ENCODE measurements at places on chromosomes 3 and 15.

GRCh38 chr15:58980351-58980939, 7.0 kb upstream of the RNF111 start:
- no peak for DNase-seq

DNA sequence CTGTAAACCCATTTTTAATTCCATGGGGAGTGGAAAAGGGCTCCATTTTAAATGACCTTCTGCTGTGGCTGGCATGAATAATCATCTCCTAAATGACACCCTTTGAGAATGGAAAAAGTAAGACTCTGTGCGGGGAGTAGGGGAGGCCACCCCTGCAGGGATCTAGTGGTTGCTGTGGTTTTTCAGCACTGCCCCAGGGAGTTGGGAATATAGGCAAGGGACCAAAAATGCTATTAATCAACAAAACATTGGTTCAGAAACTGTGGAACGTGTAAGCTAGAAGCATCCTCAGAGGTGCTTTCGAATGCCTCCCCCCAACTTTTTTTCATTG, 30.1 kb upstream of the ADAMTS7 start:
- no peak for DNase-seq

GRCh38 chr3:160941885-160942494, 163.2 kb downstream of the B3GALNT1 start:
- DNase-seq: peak; percentile 61

GRCh38 chr15:77546050-77546501, 86.6 kb downstream of the LINGO1 start:
- no peak for DNase-seq

- DNase-seq: no peak
Measured at GRCh38 chr15:34665498-34666116, 82.2 kb upstream of the GOLGA8B start.

GRCh38 chr3:138408751-138409570, 25.5 kb upstream of the ESYT3 start:
- no peak for DNase-seq

DNA sequence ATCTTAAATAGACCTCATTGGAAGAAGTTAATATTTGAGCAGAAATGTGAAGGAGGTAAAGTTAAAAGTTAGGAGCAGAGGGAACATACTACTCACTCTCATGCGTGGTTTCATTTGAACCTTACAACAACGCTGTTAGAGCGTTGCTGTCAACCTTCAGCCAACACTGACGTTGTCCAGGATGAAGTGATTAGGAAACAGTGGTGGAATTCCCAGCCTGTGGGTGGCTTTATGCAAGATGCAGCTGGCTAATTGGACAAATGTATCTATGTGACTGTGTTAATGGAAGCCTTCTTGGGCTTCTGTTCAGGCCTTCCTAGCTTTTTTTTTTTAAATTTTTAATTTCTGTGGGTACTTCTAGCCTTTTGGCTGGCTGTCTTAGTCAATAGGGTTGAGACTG, 40.5 kb downstream of the PTPRG start:
- no peak for DNase-seq

DNA sequence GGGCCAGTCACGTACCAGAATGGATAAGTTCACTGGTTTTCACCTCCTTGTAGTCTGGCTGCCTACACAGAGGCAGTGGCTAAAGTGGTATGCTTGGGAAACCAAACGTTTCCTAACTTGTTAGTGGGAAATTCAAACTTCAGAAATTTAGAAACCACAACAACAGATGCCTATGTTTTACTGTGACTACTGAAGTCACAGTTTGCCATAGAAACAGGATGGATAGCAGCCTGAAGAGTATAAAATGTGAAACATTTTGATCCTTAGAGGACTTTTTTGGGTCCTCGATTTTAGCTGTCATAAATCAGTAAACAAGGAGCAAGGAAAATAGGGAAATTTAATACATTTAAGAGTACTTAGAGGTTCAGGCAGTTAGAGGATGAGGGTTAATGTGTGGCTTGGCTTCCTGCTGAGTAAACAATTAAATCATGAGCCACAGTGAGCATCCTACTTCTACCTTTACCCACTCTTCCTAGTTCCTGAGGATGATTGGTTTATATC, 48.6 kb downstream of the CMSS1 start:
- DNase-seq: peak; percentile 30

- DNase-seq: no peak
Measured at GRCh38 chr3:195801251-195802183, 10.2 kb downstream of the MUC4 start.

- DNase-seq: no peak
Measured at GRCh38 chr3:126371096-126371705, 14.0 kb upstream of the KLF15 start.

- DNase-seq: no peak
Measured at GRCh38 chr3:30314757-30315325, 291.6 kb upstream of the TGFBR2 start.

DNA sequence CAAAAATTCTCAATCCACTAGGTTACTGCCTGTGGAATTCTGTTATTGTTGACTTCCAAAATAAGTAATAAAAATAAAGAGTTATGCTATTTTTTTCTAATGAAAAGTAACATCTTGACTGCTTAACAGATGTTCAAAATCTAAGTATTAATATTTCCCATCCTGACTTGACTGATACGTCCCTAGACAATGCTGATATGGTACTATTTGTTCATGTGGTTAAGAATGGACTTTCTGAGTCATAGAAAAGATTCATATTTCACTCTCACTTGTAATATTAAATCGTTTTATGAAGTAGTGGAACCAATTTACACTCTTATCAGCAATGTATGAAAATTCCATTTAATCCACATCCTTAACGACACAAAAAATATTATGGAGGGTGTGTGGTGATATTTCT, 104.8 kb upstream of the PLSCR5 start:
- DNase-seq: no peak

DNA sequence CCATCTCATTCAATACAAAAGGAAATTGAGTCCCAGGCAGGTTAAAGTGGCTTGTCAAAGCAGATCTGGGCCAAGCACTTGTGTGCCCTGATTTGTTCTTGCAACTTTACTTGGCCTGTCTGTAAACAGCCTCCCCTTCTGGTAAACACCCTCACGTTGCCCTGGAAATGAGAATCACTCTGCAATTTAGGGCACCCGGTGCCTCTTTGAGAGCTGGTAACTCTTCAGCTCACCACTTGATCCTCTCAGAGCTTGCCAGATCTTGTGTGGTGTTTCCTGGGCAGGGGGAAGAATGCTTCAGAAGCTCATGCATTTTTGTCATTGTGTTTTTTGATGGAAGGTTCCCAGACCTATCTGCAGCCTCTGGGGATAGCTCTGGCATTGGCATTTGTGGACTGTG, 11.3 kb downstream of the MED12L start:
- DNase-seq: no peak

DNA sequence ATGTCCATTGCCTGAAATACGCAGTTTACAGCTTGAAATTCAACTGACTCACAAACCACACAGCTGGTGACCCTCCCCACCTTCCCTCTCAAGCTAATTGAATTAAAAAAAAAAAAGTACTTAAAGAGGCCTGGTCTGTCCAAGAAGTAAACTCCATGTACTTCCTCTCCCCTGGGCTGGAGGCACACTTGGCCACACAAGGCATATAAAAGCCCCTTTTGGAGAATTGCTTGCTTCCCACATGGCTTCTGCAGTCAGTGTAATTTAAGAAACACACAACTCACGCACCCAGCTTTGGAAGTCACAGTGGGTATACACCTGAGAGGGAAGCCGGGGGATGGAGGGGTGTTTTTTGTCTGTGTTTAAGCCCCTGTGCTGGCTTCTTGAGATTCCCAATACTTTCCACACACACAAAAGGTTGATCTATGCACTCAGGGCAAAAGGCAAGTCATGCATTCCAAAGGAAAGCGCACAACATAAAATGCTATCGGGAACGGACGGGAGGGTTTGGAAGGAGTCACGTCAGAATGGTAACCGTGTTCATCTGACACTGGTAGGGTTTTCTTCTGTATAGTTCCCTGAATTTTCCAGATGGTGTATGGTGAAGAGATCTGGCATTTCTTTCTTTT, 106.6 kb upstream of the ALDH1A3 start:
- DNase-seq: no peak

- no peak for DNase-seq
Measured at GRCh38 chr3:9747267-9747666, 2.5 kb upstream of the OGG1 start.
